ENCODE measurements at places on chromosomes 1 and 21.

DNA sequence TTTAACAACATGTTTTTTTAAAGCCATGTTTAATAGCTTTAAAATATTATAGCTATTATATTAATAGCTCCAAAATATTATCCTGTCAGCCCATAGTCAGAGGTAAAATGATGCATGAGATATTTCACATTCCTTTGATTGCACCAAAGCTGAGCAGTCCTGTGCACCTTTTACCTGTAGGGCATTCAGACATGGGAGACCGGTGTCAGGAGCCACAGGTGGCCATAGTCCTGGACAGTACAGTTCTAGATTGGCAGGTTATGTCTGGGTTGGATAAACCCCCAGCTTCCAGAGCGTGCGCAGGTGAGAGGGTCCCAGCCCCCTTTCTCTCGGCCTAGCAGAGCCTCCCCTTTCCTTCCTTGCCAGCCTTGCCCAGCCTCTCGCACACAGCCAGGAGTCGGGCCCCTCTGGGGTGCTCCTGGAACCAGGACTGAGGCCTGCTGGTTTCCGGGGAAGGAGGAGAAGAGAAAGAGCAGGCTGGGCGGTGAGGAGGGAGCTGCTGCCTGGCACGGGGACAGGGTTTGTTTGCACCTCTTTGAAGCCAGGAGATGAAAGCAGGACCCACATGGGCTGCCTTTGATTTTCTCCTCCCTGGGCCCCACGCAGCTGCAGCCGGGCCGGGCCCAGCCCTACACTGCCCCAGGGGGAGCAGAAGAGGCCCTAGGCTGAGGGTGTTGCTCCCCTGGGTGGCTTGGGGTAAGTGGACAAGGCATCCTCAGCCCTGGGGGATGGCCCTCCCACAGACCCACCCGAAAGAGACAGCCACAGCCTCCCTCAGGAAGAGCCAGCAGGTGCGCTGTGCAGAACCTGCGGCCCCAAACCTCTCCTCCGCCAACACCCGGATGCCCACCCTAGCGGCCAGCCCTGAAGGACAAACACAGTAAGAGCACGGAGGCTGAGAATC lies 75.2 kb upstream of the TARDBP start:
- DNase-seq = no peak

DNA sequence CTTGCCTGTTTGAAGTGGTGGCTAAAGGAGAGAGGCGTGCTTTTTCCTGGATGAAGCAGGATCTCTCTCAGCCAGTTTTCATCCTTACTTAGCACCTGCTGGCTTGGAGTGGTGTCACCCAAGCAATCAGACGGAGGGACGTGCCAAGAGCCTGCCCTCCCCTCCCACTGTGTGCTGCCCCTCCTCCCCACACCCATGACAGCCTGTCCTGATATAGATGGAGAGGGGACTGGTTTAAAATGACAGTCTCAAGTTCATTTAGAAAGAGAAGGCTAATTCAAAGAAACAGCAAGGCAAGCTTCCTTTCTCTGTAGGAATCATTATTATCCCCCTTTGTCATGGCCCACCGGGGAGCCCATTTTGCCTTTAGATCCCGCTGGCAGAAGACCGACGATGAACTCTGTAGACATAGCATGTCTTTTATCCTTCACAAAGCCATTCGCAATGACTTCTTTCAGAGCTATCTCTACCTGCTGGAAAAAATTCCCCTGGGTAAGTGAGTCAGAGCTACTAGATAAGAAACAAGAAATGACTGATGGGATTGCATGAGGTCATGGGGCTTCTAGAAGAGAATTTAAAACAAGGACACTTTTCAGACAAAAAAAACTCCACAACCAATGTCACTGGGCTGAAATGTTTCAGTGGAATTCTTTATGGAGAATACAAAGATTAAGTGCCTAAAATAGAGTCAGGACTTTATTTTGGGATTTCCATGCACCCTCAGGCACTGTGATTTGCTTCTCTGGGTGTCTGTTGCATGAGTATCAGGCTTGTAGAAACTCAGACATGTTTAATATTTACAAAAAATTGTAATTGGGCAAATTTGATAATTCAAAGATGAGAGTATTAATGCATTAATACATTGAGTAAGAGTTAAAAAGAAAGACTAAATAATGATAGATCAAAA lies at the start of gene NTMT2:
TSS of gene NTMT2 (plus strand) at position 190 of the 907 bp plus-strand sequence. CDS start at position 339, 149 bp downstream.
- DNase-seq = no peak

DNA sequence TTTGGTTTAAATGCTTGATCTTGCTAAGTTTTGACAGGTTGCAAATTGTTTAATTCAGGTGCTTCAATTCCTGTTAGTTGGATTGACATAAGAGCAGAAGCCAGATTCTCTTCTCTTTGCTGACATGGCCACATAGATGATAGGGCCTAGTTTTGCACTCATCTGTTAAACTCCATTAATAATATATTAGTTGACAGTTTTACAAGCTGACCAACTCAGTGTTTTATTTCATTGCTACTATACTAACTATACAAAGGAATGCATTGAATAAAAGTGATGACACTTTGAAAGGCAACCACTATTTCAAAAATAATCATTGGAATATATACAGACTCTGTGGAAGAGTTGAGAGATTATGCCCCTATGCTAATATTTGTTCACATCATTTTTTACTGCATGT lies 255.6 kb upstream of the DPYD start:
- DNase-seq = no peak

DNA sequence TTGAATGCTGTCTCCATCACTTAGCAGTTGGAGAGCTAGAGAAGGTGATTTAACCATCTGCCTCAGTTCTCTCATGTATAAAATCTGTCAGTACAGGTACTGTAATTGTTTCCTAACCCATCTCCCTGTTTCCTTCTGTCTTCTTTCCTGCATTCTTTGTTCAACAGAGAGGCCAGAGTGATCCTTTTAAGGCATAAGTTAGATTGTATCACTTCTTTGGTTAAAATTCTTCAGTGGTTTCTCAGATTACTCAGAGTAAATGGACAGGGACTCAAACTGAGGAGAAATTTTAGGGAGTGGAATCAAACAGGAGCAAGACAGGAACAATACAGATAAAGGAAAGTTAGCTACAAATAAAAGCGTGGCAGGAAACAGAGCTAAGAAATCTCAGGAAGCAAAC lies 45.2 kb upstream of the SSX2IP start:
- peak; percentile 44 for DNase-seq

- no peak for DNase-seq
These were observed 20.2 kb upstream of the PLEKHG5 start for GRCh38 chr1:6511561-6512244.
